ENCODE measurements at places on chromosomes 7 and 10. TPM values are rescaled to one million over a fixed set of nuclear protein-coding genes. Genes with fewer than 3 reads are reported as not detected.

- no peak for DNase-seq
Measured at GRCh38 chr10:13621931-13622330, 35.2 kb downstream of the PRPF18 start.

- DNase-seq, result no peak
Measured at GRCh38 chr7:114209968-114210367, 204.6 kb upstream of the FOXP2 start.

The R3HCC1L gene
- 13.2 TPM for total RNA-seq

DNA sequence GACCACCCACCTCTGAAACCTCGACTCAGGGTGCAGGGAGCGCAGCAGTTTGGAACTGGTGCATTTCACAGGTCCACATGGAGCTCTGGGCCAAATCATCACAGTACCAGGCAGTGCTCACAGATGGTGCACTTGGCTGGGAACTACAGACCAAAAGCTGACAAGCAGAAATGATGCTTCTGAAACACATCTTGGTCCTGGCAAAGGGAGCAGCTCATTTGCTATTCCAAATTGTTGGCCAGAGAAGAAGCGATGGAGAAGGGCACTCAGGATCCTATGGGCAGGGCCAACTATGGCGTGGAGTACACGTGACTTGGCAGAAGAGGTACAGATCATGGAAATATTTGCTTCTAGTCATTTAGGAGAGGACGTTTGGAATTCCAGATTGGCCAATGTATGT is 383.9 kb downstream of the CALN1 start:
- DNase-seq, result no peak

- no peak for DNase-seq
Measured at GRCh38 chr10:89952325-89952724, 250.9 kb downstream of the KIF20B start.

DNA sequence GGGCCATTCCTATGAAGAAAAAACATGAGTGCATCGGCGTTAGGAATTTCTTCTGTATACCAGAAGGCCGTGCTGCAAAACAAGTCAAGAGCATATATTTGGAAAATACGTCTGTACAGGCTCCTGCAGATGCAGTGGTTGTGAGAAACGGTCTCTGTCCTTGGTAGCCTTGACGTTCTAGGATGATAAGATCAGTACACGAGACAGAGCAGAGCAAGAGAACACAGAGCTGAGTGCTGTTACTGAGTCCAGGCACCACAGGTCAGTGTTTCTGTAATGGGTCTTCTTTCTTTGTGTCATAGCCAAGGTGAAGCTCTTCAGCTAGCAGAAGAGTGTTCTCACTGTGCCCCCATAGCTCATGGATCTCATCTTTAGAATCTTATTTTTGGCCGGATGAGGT is 62.8 kb downstream of the WDR37 start:
- no peak for DNase-seq

GRCh38 chr7:91537260-91538152 is 273.3 kb downstream of the FZD1 start:
- DNase-seq, result no peak
